ENCODE measurements at places on chromosomes 7 and 10. TPM values are rescaled to one million over a fixed set of nuclear protein-coding genes. Genes with fewer than 3 reads are reported as not detected.
A peak's percentile ranks its signal among the peaks of the same experiment; 100 is the strongest.

- no peak overlapping the region for H3K27ac ChIP-seq
- H3K36me3 ChIP-seq = no peaks in the 10 kb centered on the region
- H3K4me3 ChIP-seq = no peak overlapping the region
- H3K27me3 ChIP-seq = no peaks in the 10 kb centered on the region
- DNase-seq = no peak
Observed at GRCh38 chr7:123662293-123662692, 6.6 kb downstream of the LMOD2 start.

The NRF1 gene
- 16.9 TPM for total RNA-seq

The MAPK8 gene
- total RNA-seq = 48.4 TPM

The DGKI gene
- 1.8 TPM for total RNA-seq

- no peaks in the 10 kb centered on the region for H3K36me3 ChIP-seq
- no peak overlapping the region for H3K27ac ChIP-seq
- DNase-seq = no peak
- H3K4me3 ChIP-seq = no peak overlapping the region
- H3K4me1 ChIP-seq = peaks cover 15% of the 10 kb centered on the region
Observed at GRCh38 chr10:63584725-63585035, 63.5 kb downstream of the REEP3 start.

GRCh38 chr10:30270247-30270646 is 78.8 kb downstream of the MTPAP start:
- no peaks in the 10 kb centered on the region for H3K36me3 ChIP-seq
- no peaks in the 10 kb centered on the region for H3K4me1 ChIP-seq
- H3K4me3 ChIP-seq = no peak overlapping the region
- no peak for DNase-seq

DNA sequence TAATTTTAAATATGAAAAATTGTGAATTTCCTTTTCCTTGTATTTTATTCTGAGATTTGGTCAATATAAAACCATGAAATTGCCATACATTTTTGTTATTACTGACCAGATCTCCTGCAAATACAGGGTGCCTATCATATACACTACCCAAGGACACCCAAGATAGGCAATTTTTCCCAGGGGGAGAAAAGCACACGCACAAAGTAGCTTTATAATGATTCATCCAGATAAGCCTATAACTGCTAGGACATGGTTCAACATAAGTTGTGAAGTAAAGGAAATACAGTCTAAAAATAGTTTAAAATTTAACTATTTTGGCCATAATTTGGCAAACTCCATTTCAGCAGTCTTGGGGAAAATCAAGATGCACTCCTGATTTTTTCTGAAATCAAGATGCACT is 4.8 kb downstream of the RUFY2 start:
- peaks cover 16% of the 10 kb centered on the region for H3K4me1 ChIP-seq
- H3K4me3 ChIP-seq = no peak overlapping the region
- H3K27me3 ChIP-seq = no peaks in the 10 kb centered on the region
- H3K27ac ChIP-seq = no peak overlapping the region

DNA sequence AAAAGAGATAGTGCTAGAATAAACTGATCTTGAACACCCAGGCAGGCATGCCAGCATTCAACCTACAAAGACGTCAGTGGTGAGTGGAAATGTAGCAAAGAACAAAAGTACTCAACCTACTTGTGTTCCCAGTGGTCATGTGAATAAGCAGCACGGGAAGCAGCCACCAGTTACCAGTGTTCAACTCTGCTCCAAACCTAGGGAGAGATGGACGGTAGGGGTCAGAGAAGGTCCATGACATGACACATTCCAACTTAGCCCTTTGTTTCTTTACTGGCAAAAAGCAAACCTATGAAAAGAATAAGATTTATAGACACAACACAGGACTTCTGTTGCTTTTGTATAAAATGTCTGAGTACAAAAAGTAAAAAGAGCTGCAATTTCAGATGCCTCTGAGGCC is 511.4 kb downstream of the XPNPEP1 start:
- H3K27me3 ChIP-seq = no peaks in the 10 kb centered on the region
- H3K4me1 ChIP-seq = peaks cover 7% of the 10 kb centered on the region
- no peak for DNase-seq
- no peaks in the 10 kb centered on the region for H3K36me3 ChIP-seq
- H3K27ac ChIP-seq = no peak overlapping the region

The CH25H gene
- 0.70 TPM for total RNA-seq

DNA sequence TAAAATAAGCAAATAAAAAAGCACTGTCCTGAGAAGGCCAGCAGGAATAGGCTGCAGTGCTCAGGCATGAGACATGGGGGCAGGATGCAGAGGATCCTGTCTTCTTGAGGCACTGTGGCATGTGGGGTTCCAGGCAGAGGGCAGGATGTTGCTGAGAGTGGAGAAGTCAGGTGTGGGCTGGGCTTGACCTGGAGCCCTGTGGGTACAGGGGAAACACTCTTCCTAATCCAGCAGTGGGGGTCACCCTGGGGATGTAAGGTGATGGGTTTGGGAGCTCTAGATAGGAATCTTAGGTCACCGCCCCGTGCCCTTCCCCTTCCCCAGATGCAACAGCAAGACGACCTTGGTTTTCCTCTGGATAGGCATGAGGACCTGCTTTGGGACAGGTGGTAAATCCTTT is 13.6 kb downstream of the SUMF2 start:
- H3K27ac ChIP-seq = no peak overlapping the region
- peaks cover 6% of the 10 kb centered on the region for H3K4me1 ChIP-seq
- DNase-seq = no peak
- peaks cover 9% of the 10 kb centered on the region for H3K36me3 ChIP-seq
- H3K27me3 ChIP-seq = no peaks in the 10 kb centered on the region

- no peaks in the 10 kb centered on the region for H3K4me1 ChIP-seq
- H3K4me3 ChIP-seq = no peak overlapping the region
- H3K36me3 ChIP-seq = peaks cover 19% of the 10 kb centered on the region
- H3K27me3 ChIP-seq = no peaks in the 10 kb centered on the region
Observed at GRCh38 chr7:27775782-27776181, 35.8 kb downstream of the TAX1BP1 start.

- DNase-seq = no peak
- H3K36me3 ChIP-seq = no peaks in the 10 kb centered on the region
- peaks cover 12% of the 10 kb centered on the region for H3K4me1 ChIP-seq
- no peak overlapping the region for H3K27ac ChIP-seq
- no peak overlapping the region for H3K4me3 ChIP-seq
Observed at GRCh38 chr7:33418251-33418701, 288.9 kb downstream of the BBS9 start.

The CYP3A4 gene
- 10.0 TPM for total RNA-seq

- no peak overlapping the region for H3K4me3 ChIP-seq
- peaks cover 28% of the 10 kb centered on the region for H3K4me1 ChIP-seq
- no peak overlapping the region for H3K27ac ChIP-seq
- no peaks in the 10 kb centered on the region for H3K27me3 ChIP-seq
- H3K36me3 ChIP-seq = no peaks in the 10 kb centered on the region
Observed at GRCh38 chr10:22662733-22663330, 51.5 kb downstream of the PIP4K2A start.

GRCh38 chr10:13990392-13990805 is 340.3 kb downstream of the FRMD4A start:
- H3K27ac ChIP-seq = peak overlapping the region; percentile 35
- no peaks in the 10 kb centered on the region for H3K27me3 ChIP-seq
- DNase-seq = no peak

DNA sequence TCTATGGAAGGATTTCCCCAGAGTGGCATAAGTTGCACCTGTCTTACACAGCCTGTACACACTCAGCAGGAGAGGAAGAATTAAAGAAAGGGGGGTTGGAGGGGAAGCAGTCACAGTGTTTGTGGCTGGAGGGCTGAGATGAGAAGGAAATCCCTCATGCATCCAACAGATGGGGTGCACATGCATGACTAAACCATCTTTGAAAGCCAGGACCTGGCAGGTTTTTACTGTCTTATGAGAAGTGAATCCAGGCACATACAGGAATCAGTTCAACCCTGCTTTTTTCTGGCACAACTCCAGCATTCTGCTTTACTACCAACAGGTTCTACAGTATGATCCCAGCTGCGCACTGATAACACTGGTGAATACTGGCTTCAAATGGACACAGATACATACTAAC is 107.7 kb downstream of the CACNA2D1 start:
- no peak for DNase-seq
- no peaks in the 10 kb centered on the region for H3K27me3 ChIP-seq

- no peak for DNase-seq
- no peak overlapping the region for H3K4me3 ChIP-seq
- H3K4me1 ChIP-seq = peaks cover 13% of the 10 kb centered on the region
- H3K36me3 ChIP-seq = peaks cover 15% of the 10 kb centered on the region
Observed at GRCh38 chr7:133584956-133585668, 332.2 kb downstream of the EXOC4 start.

The POU6F2 gene
- 2.0 TPM for total RNA-seq

GRCh38 chr7:152528612-152529011 is 92.8 kb upstream of the KMT2C start:
- no peak overlapping the region for H3K27ac ChIP-seq
- no peak for DNase-seq
- no peaks in the 10 kb centered on the region for H3K27me3 ChIP-seq
